Kidney (tissue), 22 donors: ENCODE measurements at places on chromosomes 5 and 9. TPM values are rescaled to one million over a fixed set of nuclear protein-coding genes. Genes with fewer than 3 reads are reported as not detected.

DNA sequence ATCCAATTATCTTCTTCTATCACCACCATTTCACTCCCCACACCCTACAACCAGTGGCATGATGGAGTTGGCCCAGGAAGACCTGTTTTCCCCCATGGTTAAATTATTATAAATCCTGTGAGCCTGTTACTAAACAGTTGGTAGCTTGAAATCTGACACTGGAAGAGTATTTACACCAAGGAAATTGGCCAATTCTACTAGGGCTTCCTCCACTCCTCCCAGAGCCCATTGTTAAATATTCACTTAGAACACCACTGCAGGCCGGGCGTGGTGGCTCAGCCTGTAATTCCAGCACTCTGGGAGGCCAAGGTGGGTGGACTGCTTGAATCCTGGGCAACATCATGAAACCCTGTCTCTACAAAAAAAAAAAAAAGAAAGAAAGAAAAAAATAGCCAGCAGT, 32.4 kb upstream of the CKS2 start:
- DNase-seq, result no peak

SCAI gene
- total RNA-seq, result 6.9 TPM

- no peak for DNase-seq
Measured at GRCh38 chr5:163041254-163041653, 396.1 kb upstream of the CCNG1 start.

PCDHGA10 gene
- total RNA-seq, result 5.1 TPM

KLHL3 gene
- total RNA-seq, result 15.0 TPM

FAM221B gene
- total RNA-seq, result not detected
